ENCODE measurements at places on chromosomes 6 and 20.

DNA sequence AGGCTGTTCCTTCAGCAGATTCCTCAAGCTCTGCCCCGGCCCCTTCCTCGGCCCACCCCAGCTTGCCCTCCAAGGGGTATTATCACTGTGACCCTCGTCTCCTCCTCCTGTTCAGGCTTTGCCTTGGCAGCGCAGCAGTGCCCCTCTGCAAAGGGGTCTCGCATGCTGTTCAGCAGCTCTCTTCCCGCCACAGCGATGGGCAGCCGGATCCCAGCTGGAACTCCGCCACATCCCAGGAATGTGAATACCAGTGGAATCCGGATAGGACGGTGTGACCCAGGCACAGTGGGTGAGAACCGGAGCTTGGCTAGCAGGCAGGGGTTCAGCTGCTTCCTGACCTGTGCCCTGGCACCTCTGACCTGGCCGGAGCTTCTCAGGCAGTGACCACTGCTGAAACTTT, 52.9 kb downstream of the RNASET2 start:
- DNase-seq: no peak

DNA sequence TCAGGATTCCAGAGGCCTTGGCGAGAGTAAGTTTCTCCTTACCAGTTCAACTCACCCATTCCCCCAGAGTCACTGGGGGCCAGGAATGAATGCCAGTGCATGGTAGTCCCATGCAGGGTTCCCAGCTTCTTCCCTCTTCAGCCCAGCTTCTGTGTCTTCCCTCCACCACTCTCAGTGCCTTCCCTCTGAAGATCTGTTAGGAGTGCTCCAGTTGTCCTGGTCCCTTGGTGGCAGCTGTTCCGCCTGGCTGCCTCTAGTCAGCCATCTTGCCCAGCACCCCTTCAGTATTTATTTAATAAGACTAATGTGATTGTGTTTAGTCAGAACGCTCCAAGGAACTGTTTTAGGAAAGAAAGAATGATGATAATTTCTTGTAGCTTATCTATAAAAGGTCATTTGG, 23.1 kb downstream of the FIG4 start:
- DNase-seq: no peak

DNA sequence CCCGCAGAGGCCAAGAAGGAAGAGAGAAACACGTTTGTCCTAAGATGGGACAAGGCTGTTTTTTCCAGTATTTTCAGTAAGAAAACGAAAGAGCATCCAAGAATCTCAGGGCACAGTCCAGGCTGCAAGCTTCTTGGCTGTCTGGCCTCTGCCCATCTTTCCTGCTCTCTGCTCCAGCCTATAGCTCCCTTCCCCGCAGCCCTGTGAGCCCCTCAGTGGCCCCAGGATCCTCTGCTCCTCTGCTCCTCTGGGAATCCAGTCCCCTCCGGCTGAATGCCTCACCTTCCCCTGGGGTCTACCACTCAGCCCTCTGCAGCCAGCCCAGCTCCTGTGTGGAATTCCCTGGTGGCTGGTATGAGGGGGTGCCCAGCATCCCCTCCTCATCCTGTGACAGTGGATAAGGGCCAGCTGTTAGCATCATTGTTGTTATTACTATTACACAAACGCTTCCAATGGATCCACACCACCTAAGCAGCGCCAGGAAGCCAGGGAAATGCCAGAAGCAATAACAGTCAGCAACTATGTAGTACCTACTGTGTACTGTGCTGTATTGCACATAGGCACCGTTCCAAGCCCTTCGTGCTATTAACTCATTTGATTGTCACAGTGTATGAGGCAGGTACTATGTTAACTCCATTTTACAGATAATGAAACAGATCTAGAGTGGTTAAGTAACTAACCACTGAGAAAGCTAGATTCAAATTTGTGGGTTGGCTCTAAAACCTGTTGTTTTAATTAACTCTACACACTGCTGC, 60.3 kb upstream of the PTPN1 start:
- DNase-seq: no peak

DNA sequence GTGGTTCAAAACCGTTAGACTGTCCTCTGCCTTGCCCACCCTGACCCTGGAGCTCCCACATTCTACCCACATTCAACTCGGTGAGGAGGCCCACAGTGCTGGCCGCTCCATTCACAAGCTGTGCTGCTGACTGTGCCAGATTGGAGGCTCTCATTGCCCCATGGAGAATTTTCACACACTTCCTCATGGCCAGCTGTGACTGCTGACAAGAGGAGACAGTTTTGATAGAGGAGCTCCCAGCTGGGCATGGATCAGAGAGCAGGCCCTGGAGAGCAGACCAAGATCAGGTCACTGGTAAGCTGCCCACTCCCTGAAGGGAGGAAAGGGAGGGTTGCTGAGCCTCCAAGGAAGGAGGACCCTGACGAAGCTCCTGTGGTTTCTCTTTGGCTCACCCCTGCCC, 246.1 kb upstream of the RIN2 start:
- no peak for DNase-seq

DNA sequence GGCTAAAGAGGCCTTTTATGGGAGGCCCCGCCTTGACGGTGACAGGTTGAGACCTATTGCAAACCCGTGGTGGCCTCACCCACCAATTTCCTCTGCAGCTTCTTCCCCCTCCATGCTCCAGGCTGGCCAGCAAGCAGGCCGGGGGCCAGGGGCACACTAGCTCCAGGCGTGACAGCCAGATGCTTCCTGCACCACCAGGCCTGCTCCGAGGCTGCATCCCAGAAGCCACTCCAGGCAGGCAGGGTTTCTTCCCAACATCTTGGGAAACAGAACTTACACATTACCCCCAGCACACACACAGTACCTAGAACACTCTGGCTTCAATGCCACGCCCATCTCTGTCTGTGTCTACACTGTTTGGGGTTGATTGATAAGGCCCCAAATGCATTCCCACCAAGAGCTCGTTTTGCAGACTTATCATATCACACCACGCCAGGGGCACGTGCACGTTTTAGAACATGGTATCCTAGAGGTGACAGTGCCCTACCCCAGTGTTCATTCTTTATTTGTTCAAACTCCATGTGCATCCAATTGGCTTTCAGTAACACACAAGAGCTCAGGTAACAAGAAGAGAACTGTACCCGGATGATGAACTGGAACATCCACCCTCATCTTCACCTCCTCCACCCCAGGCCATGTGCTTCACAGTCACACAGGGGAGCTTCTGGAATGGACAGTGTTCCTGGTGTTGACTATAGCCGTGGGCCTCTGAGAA, 221.4 kb upstream of the RREB1 start:
- no peak for DNase-seq

DNA sequence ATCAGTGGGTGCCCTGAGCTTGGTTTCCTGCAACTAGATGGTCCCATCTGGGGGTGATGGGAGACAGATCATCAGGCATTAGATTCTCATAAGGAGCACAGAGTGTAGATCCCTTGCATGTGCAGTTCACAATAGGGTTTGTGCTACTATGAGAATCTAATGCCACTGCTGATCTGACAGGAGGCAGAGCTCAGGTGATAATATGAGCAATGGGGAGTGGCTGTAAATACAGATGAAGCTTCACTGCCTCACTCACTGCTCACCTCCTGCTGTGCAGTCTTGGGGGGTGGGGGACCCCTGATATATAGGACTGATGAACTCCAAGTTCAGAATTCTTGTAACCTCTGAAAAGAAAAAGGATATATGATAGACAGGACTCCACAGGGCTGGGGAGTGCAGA, 108.0 kb downstream of the RIN2 start:
- DNase-seq: no peak

GRCh38 chr6:30837870-30838269, 46.4 kb upstream of the DDR1 start:
- DNase-seq: no peak

DNA sequence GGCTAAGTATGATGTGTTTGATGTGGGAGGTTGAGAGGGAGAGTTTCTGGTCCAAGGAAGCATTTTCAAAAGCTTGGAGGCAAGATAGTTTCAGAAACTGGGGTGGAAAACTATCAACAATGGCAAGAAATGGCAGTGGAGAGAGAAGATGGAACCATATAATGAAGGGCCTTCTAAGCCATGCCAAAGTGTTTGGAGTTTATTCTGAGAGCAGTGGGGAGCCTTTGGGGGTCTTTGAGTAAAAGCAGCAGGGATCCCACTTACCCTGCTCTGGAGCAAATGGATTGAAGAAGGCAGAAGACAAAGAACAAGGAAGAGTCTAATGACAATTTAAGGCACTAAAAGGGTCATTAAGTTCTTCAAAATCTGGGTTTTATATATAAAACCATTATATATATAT, 538.9 kb downstream of the UTRN start:
- DNase-seq: no peak

DNA sequence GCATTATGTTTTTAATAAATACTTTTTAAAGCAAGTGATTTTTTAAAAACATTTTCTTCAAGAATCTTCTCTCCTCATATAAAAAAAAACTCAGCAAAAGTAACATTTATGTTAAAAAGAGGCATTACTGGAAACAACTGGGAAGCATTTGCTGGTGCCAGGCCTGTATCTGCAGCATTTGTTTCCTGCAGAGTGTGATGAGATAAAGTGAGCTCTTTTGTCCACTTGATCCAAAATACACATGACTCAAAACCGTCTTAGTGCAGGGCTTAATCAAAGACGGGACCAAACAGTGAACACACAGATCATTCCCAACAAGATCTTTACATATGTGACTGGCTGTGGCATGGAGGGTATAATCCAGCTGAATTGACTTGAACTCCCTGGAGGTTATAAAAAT, 28.3 kb upstream of the RIPPLY2 start:
- DNase-seq: no peak

GRCh38 chr6:152204591-152204990, 397.1 kb downstream of the ESR1 start:
- DNase-seq: no peak

DNA sequence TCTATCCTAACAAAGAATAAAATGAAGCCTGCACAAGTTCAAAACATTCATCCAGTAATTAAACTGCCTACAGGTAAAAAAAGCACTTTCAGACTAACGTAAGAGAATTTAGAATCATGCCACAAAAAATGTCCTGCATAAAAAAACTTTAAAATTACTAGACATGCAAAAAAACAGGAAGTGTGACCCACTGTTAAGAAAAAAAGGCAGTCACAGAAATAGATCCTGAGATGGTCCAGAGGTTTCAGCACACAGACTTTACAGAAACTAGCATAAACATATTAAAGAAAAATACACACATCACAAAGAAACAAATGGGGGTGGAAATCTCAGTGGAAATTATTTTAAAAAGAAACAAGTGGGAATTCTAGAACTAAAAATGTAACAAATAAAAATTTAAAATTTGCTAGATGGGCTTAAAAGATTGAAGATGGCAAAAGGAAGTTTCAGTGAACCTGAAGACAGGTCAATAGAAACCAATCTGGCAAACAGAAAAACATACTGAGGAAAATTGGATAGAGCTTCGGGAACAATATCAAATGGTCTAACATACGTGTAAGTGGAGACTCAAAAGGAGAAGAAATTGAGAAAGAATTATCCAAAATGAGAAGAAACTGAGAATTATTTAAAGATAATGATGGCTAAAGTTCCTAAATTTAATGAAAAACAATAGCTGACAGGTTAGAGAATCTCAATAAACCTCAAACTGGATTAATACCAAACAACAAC, 3.4 kb upstream of the ZNF133 start:
- no peak for DNase-seq

DNA sequence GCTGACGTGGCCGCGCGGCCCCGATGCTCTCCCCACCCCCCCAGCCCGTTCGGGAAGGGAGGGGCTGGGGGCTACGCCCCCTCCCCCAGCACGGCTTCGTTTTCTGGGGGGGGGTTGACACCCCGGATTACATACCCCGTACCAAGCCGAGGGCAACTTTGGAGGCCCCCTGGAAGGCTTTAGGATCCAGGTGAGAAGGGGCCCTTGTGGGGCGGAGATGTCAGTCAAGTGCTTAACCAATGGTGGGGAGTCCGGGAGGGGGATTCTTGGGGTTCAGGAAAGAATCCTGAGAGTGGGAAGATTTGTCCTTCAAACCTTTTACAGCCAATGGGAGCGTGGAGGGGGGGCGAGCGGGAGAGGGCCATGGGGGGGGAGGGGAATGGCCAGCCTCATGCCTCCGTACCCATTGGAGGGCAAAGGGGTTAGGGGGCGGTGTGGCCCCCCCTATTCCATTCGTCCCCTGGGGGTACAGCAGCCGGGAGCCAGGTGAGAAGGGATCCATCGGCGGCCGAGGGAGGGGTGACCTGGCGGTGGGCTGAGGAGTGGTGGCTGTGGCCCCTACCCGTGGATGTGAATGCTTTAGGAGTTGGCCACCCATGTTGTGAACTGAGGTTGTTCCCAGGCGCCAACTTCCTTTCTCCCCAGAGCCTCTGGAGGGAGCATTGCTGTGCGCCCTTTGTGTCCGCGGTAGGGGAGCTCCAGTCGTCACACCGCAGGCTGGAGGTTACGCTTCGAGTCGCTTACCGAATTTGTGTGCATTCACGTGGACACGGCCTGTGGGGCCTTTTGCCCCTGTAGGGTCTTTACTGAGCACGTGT, 682 bp downstream of the BRD2 start:
- DNase-seq: peak; percentile 84

DNA sequence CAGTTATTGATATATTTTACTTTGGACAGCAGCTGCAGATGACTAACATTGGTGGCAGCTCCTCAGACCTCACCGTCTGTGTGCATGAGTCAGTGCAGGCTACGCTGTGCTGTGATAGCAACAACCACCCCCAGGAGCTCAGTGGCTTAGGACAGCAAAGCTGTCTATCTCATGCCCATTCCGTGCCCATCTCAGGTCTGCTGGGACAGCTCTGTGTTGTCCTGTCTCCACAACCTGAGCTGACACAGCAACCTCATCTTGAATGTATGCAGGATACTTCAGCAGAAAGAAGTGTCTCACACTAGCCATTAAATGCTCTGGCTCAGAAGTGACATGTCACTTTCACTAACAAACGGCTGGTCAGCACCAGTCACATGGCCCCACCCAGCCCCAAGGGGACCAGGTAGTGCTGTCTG, 47.7 kb downstream of the BANF2 start:
- DNase-seq: no peak

DNA sequence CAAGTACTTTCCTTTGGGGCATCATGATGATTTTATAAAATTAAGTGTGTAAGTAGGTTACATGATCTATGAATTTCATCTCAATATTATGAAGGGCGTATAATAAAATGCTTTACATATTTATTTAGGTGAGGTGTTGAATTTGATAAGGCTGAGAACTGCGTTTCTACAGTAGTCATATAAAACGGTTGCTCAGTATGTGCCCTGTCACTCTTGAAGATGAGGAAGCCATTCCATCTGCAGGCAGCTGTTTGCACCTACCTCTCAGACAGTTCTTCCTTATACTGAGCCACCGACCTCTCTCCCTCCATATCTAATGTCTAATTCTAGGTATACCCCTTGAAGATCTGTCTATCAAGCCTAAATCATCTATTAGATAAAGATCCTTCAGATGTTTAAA, 16.1 kb downstream of the NCOA7 start:
- no peak for DNase-seq
